ENCODE measurements at places on chromosomes 4 and X.

GRCh38 chr4:69773484-69773883 is 13.1 kb upstream of the SULT1B1 start:
- DNase-seq: no peak

GRCh38 chr4:86011117-86011516 is 348.7 kb downstream of the MAPK10 start:
- peak; percentile 97 for DNase-seq

GRCh38 chrX:20913760-20914159 is 460.5 kb upstream of the CNKSR2 start:
- peak; percentile 0 for DNase-seq

GRCh38 chr4:165826166-165826565 is 46.9 kb upstream of the TLL1 start:
- DNase-seq: no peak

DNA sequence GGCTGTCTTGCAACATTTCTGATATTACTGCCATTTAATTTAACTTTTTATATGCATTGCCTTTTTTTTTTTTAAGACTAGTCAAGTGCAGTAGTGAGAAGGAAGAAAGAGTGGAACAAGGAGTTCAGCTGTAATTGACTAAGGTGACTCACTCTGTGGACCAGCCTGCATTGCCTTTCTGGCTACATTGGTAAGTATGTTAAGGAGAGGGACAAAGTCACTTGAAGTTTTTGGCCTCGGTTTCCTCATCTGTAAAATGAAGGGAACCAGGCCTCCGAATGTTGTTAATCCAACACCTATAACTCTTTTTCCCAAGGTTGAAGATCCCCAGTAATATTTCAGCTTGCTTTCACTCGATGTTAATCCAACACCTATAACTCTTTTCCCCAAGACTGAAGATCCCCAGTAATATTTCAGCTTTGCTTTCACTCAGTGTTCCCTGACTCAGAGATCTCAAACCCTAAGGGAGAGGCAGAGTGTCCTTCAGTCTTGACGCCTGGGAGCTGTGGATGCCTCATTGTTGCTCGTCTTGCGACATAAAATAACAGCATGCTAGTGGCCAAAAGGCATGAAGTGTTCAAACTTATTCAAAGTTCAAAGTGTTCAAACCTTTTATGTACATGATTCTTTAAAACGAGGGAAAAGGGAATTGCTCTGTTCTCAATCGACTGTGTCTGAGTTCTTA is 102.0 kb downstream of the SORBS2 start:
- DNase-seq: peak; percentile 29

GRCh38 chr4:7970361-7970946 is 30.8 kb upstream of the AFAP1 start:
- no peak for DNase-seq

DNA sequence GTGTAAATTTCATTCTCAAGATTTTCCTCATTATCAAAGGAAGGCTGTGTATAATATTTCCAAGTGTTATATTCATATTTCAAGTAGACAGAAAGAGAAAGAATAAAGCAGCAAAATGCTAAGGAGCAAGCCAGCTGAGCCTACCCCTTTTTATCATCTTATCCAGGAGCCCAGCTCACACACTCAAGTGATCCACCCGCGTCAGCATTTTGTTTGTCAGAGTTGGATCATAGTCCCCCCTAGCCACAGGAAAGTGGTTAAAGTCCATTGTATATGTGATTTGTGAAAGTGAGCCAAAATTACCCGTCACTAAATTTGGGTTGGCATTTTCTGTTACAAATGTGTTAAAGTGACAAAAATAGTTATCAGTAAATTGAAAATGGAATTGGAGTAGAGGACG is 289.3 kb upstream of the CTSO start:
- DNase-seq: no peak

DNA sequence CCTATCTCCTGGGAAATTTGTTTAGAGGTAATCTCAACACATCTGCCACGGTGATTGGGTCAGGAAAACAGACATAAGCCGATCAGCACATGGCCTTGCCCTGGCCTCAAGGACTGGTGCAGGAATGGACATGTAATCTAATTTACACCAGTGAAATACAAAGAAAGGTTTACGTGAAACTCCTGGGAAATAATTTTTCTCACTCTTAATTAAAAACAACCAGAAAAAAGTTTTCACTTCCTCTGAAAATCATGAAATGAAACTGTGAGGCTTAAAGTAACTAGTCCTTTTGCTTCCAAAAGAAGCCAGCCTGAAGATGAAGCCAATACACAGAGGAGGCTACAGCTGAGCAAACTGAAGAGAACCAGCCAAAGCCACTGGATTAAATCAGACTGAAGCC is 154.1 kb upstream of the FAM241A start:
- DNase-seq: no peak

Data from fibroblast of skin of abdomen (primary cell).